Spinal cord (tissue), 10 donors: ENCODE measurements at places on chromosomes 4 and X.
A peak's percentile ranks its signal among the peaks of the same experiment; 100 is the strongest.

DNA sequence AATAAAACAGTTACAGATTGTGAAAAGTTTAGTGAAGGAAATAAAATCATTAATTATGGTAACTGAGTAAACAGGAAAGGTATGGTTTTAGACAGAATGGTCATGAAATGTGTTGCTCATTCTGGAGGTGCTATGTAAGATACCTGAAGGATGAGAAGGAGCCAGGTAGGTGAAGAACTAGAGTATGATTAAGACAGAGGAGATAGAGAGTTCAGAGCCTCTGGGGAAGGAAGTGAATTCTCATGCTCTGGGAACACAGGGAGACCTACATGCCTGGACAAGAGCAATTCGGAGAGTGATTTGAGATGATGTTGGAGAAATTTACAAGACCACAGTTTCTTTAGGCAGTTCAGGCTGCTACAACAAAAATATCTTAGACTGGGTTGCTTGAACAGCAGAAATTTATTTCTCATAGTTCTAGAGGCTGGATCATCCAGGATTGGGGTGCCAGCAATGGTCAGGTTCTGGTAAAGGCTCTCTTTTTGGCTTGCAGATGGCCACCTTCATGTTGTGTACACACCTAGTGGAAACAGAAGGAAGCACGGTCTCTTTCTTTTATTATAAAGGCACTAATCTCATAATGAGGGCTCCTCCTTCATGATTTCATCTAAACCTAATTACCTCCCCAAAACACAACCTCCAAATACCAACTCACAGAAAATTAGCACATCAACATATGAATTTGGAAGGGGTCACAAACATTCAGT, 1416.1 kb downstream of the PCDH7 start:
- no peak overlapping the region for H3K4me3 ChIP-seq
- no peaks in the 10 kb centered on the region for H3K36me3 ChIP-seq
- no peak overlapping the region for H3K27ac ChIP-seq
- H3K4me1 ChIP-seq, result no peaks in the 10 kb centered on the region
- DNase-seq, result no peak

DNA sequence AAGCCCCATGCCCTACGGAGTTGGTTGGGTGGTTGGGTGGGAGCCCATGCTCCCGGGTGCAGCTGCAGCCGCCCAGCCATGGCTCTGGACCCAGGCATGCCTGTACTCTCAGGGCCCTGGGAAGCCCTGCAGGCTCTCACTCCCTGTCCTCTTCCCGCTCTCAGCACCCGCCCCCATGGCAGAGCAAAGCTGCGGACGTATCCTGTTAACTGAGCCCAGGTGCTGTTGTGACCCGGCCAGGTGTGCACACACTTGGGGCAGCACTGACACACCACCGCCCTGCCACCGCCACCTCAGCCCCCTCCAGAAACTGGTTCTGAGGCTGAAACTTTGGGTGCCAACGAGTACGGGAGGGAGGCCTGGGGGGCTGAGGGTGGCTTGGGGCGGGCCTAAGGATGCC, 40.3 kb downstream of the PPM1K start:
- no peak for DNase-seq
- no peaks in the 10 kb centered on the region for H3K27me3 ChIP-seq
- H3K4me1 ChIP-seq, result no peaks in the 10 kb centered on the region
- no peak overlapping the region for H3K27ac ChIP-seq
- H3K4me3 ChIP-seq, result no peak overlapping the region

GRCh38 chr4:137212601-137213000, 319.7 kb downstream of the PCDH18 start:
- H3K36me3 ChIP-seq, result no peaks in the 10 kb centered on the region
- H3K27me3 ChIP-seq, result no peaks in the 10 kb centered on the region
- no peak overlapping the region for H3K4me3 ChIP-seq
- H3K27ac ChIP-seq, result no peak overlapping the region

DNA sequence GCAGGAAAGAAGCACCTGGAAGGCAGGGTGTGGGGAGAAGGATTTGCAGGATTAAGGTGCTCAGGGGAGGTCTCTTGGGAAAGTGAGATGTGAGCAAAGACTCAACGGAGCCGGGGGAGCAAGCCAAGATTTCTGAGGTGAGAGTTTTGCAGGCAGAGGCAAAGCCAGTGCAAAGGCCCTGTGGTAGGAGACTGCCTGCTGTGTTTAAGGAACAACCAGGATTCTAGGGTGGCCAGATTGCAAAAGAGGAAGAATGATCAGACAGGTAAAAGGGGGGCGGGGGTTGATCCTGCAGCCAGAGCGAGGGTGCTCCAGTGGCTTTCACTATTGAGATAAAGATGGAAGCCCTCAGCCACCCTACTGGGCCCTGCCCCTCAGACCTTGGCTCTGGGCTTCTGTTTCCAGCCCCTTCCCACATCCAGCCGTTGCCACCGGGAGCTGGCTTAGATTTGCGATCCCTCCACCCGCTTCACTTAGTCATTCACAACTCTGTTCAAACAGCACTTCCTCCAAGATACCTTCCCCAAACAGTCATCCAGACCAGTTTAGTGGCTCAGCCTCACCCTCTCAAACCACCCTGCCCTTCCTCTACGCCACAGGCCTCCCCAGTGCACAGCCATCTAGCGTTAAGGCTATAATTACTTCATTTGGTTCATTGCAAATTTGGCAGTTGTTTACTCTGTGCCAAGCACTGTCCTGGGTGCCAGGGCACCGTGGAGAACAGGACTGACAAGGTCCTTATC, 23.3 kb upstream of the BCOR start:
- no peak overlapping the region for H3K27ac ChIP-seq
- H3K27me3 ChIP-seq, result peaks cover 3% of the 10 kb centered on the region
- no peak overlapping the region for H3K4me3 ChIP-seq
- no peaks in the 10 kb centered on the region for H3K4me1 ChIP-seq

DNA sequence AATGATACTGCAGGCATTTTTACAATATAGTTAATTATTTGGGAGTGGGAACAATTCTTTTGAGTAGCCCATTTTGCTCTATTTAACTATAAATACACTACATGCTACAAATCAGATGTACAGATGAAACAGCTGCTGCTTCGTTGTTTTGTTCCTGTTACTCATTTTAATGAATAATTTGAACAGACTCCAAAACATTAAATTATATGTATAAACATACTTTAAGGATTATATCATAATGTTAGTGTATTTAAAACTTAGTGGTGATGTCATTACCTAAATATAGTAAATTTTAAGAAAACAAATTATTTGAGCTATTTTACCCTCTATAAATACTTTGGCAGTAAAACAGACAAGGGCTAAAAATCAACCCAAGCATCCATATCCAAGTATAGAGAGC, 60.7 kb downstream of the GAB1 start:
- H3K27ac ChIP-seq, result no peak overlapping the region
- no peaks in the 10 kb centered on the region for H3K36me3 ChIP-seq
- no peaks in the 10 kb centered on the region for H3K27me3 ChIP-seq
- no peaks in the 10 kb centered on the region for H3K4me1 ChIP-seq
- DNase-seq, result no peak

- no peak overlapping the region for H3K4me3 ChIP-seq
- peaks cover 6% of the 10 kb centered on the region for H3K27me3 ChIP-seq
- no peak for DNase-seq
- H3K27ac ChIP-seq, result no peak overlapping the region
- H3K4me1 ChIP-seq, result peaks cover 4% of the 10 kb centered on the region
These were observed 18.9 kb downstream of the C4orf50 start for GRCh38 chr4:5999356-5999755.

DNA sequence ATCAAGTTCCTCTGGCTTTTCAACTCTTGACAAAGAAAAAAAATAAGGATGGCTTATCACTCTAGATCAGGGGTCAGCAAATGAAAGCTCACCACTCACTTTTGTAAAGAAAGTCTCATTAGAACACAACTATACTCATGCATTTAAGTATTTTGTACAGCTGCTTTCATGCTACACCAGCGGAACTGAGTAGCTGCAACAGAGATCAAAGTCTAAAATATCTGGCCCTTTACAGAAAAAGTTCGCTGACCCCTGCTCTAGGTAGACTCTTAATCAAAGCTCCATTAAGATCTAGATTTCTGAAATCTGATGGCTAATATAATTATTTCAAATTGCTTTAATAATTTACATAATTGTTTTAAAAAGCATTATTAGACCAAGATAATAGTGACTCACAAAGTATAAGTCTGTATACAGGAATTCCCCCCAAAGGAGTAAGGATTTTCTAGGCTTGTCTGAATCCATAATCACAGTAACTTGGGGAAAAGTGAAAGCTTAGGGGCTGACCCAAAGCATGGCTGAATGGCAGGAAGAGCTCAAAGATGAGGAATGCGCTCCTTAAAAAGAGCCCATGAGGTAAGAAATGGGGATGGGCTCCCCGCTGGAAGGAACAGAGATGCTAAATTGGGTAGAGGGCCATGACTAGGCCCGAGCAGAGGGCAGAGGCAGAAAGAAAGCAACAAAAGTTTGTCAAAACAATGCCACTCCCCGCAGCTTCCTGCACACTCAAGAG, 140.3 kb downstream of the SH3KBP1 start:
- H3K4me3 ChIP-seq, result no peak overlapping the region
- H3K27ac ChIP-seq, result no peak overlapping the region
- no peaks in the 10 kb centered on the region for H3K27me3 ChIP-seq
- H3K36me3 ChIP-seq, result no peaks in the 10 kb centered on the region
- H3K4me1 ChIP-seq, result peaks cover 8% of the 10 kb centered on the region

DNA sequence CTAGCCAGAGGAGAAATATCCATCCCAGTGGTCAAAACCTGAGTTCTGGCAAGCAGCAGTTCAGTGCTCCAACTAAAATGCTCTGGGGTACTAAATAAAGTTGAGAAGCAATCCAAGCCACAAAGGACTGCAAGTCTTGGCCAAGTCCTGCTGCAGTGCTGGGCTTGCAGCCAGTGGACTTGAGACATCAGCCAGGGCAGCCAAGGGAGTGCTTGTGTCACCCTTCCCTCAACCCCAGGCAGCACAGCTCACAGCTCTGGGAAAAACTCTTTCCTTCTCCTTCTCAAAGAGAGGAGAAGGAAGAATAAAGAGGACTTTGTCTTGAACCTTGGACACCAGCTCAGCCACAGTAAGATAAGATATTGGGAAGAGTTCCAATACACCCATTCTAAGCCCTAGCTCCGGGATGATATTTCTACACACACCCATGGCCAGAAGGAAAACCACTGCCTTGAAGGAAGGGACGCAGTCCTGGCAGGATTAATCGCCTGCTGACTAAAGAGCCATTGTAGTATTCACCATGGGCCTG, 99.8 kb downstream of the PTCHD1 start:
- DNase-seq, result peak; percentile 21
- H3K4me1 ChIP-seq, result peaks cover 5% of the 10 kb centered on the region
- no peaks in the 10 kb centered on the region for H3K36me3 ChIP-seq
- H3K4me3 ChIP-seq, result no peak overlapping the region
- H3K27ac ChIP-seq, result no peak overlapping the region

- H3K36me3 ChIP-seq, result no peaks in the 10 kb centered on the region
- no peaks in the 10 kb centered on the region for H3K4me1 ChIP-seq
- peaks cover under 1% of the 10 kb centered on the region for H3K27me3 ChIP-seq
- no peak overlapping the region for H3K4me3 ChIP-seq
- DNase-seq, result no peak
- H3K27ac ChIP-seq, result no peak overlapping the region
These were observed 89.1 kb upstream of the MAP3K15 start for GRCh38 chrX:19604375-19604774.

GRCh38 chr4:83128240-83128929, 13.9 kb upstream of the PLAC8 start:
- H3K4me1 ChIP-seq, result no peaks in the 10 kb centered on the region
- H3K27ac ChIP-seq, result no peak overlapping the region

DNA sequence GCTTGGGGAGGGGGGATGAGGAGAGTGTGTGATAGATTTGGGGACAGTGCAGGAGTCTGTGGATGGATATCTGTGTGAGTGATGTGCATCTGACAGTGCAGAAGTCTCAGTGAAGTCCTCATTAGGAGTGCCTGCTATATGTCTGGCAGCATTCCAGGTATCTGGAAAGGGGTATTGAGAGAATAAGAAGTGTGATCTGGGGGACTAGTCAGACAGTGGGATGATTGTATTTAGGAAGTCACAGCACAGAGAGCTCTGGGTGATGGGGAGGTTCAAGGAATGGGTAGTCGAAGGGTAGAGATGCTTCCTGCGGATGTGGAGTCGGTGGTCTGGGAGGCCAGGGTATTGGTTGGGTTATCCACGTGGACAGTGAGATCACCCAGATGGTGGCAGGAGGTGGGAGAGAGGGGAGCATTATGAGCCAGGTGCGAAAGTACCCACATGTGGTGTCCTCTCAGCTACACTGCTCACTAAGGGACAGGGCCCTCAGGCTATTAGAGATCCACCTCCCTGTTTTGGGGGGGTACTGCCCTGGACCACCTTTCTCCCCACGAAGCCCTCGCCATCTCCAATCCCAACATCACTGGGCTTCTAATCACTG, 9.8 kb downstream of the MAGED2 start:
- no peak overlapping the region for H3K4me3 ChIP-seq

DNA sequence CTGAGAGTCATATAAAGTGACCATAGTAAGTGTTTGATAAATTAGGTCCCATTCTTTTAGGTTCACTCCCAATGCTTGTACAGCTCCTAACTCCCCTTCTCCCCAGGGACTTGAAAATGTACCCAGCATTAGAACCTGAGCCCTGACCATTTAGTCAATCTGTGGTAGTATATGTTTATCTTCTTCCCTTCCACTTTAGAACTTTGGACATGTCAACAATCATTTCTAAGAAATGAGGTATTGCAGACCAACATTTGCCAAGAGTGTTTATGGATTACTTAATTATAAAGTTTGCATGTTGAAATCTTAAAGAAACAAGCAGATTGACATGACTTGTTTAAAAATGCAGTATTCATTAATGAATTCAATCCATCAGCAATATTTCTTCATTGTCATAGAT, 26.0 kb downstream of the AFM start:
- H3K36me3 ChIP-seq, result no peaks in the 10 kb centered on the region
- H3K4me1 ChIP-seq, result no peaks in the 10 kb centered on the region
- H3K27me3 ChIP-seq, result no peaks in the 10 kb centered on the region
- no peak overlapping the region for H3K27ac ChIP-seq
- DNase-seq, result no peak

DNA sequence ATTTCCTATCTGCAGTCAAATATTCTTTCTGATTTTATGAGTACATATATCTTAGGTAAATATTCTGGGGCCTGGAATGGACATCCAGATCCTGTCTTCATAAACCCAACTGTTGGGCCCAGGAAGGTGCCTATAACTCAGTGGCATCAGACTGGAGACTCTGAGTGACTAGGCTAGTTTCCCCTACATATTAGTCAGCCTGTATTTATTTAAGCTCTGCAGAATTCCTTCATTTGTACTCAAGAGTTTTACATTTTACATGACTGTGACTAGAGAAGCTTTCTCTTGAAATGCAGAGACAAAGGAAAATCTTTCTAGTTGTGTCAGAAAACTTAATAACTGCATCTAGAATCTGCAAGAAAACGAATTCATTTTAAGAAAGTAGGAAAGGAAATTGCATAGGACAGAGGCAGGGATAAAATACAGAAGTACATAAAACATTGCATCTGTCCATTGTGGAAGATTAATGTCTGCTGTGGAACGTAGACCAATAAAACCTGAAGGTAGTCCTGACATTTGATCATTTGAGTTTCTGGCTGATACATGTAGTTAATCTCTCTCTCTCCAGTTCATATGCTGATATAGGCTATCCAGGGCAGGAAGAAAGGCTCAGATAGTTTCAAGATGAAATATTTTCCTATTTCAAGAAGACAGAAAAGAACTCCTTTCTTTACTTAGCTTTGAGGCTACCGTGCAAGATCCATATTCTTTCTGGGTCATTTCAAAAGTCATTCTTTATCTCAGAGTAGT, 78.2 kb downstream of the OPHN1 start:
- H3K27me3 ChIP-seq, result no peaks in the 10 kb centered on the region
- H3K4me3 ChIP-seq, result no peak overlapping the region
- no peaks in the 10 kb centered on the region for H3K36me3 ChIP-seq
- no peak overlapping the region for H3K27ac ChIP-seq
- no peaks in the 10 kb centered on the region for H3K4me1 ChIP-seq
